ENCODE measurements at places on chromosomes 16 and 17. TPM values are rescaled to one million over a fixed set of nuclear protein-coding genes. Genes with fewer than 3 reads are reported as not detected.
A peak's percentile ranks its signal among the peaks of the same experiment; 100 is the strongest.

DNA sequence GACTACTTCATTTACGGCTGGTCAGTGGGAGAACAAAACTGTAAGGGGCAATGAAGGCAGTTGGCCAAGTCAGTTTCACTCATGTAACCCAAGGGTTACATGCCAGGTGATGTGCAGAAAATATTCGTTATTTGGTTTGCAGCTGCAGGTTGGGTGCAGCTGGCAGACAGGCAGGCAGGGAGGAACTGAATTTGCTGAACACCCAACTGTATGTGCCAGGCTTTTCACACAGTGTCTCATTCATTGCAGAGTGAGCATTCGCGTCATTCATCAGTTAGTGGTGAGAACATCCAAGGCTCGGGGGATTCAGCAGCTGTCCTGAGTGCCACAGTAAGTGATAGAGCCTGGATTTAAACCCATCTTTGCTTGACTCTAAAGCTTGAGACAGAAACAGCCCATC is 59.7 kb downstream of the ABCC6 start:
- no peaks in the 10 kb centered on the region for H3K36me3 ChIP-seq
- no peak overlapping the region for H3K27ac ChIP-seq
- H3K4me3 ChIP-seq, result no peak overlapping the region
- H3K27me3 ChIP-seq, result no peaks in the 10 kb centered on the region

DNA sequence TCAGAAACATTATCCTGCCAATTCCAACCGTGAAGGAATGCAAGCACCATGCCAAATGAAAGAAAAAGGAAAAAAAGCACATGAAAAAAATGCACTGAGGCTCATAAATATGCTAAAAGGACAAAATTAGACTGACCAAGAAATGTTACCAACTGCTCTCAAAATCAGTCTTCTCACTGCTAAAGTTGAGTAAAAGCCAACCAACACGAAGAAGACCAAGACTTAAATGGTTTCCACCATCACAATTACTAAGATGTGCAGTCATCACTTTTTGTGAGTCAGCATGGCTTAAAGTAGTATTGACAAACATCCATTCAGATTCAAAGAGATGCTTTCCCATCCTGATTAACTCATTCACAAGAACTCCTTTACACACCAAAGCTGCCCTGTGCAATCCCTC is 16.4 kb downstream of the CDYL2 start:
- no peak overlapping the region for H3K4me3 ChIP-seq
- no peaks in the 10 kb centered on the region for H3K4me1 ChIP-seq
- H3K27ac ChIP-seq, result no peak overlapping the region
- H3K27me3 ChIP-seq, result no peaks in the 10 kb centered on the region

- peak; percentile 55 for DNase-seq
- peak overlapping the region; percentile 49 for H3K4me3 ChIP-seq
- peak overlapping the region; percentile 77 for H3K27ac ChIP-seq
- H3K27me3 ChIP-seq, result no peaks in the 10 kb centered on the region
- peaks cover 7% of the 10 kb centered on the region for H3K36me3 ChIP-seq
Observed at GRCh38 chr16:1378804-1379303, 27.1 kb downstream of the GNPTG start.

DNA sequence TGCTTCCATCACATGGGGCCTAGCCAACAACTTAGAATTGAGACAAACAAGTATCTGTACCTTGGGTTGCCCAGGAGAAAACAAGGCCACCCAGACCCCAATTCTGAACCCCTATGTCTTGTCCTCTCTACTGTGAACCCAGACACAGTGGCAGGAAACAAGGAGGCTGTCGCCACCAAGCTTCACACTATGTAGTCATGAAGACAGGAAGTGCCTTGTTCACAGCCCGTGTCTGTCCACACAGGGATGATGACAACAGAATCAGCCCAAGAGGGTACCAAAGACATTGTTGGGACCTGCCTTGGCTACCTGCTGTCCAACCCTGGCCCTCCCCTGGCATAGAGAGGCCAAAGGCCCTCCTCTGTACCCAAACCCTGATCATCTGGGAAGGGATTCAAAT is 84.8 kb downstream of the CDYL2 start:
- no peak overlapping the region for H3K4me3 ChIP-seq
- H3K27me3 ChIP-seq, result no peaks in the 10 kb centered on the region
- no peaks in the 10 kb centered on the region for H3K36me3 ChIP-seq
- H3K4me1 ChIP-seq, result no peaks in the 10 kb centered on the region
- no peak overlapping the region for H3K27ac ChIP-seq

Gene CYGB
- 37.4 TPM for total RNA-seq

GRCh38 chr16:55189682-55190636 is 134.0 kb upstream of the IRX6 start:
- H3K27me3 ChIP-seq, result no peaks in the 10 kb centered on the region
- no peak overlapping the region for H3K4me3 ChIP-seq
- H3K4me1 ChIP-seq, result no peaks in the 10 kb centered on the region
- no peak overlapping the region for H3K27ac ChIP-seq

GRCh38 chr17:78751447-78752161 is 30.5 kb downstream of the CYTH1 start:
- H3K36me3 ChIP-seq, result no peaks in the 10 kb centered on the region
- DNase-seq, result no peak
- no peak overlapping the region for H3K27ac ChIP-seq
- no peaks in the 10 kb centered on the region for H3K4me1 ChIP-seq

DNA sequence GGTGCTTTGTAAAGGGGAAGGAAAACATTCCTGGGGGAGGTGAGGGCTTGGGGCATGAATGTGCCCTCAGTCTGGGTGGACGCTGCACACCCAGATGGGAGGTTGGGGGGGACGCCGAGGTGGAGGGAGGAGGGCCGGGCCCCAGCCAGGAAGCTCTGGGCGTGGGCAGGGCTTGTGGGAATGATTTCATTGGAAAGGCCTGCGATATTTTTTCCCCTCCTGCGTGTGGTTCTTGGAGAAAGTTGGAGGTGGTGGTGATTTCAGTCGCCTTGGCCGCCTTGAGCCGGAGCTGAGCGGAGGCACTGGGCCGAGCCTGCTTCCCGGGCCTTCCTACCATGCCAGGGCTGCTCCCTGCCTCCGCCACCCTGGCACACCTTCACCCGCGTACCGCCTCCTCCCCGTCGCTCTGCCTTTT is 26.4 kb upstream of the CLEC18A start:
- DNase-seq, result peak; percentile 85
- H3K4me3 ChIP-seq, result peak overlapping the region; percentile 14
- H3K27ac ChIP-seq, result peak overlapping the region; percentile 93
- H3K27me3 ChIP-seq, result no peaks in the 10 kb centered on the region

Gene SNAI3
- 0.96 TPM for total RNA-seq

- H3K4me3 ChIP-seq, result peak overlapping the region; percentile 67
- DNase-seq, result no peak
- H3K4me1 ChIP-seq, result peaks cover 10% of the 10 kb centered on the region
Observed at GRCh38 chr17:68197091-68197996, 50.5 kb upstream of the AMZ2 start.

DNA sequence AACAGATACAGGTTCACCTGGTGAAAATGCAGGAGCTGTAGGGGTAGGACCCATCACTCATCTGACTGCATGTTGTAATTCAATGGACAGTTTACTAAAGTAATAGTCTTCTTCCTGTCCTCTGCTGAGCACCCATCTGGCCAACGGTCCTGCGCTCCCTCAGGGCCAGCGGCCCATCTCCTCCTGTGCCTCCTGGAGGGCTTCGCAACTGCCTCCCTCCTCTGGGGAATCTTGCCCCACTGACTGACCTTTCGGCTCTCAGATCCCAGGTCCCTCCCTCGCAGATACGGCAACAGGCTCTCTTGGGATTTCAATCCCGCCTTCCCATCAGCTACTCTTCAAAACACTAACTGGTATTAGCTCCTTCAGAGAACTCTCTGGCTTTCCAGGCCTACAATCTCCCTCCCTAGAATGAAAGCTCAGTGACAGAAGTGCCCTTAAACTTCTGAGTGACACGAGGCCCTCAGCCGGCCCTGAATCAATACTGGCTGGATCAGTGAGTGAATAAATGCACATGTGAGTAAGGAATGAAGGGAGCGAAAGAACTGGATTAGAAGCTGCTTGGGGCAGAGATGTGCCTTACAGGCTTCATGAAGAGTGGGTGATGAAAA is 1.3 kb downstream of the PEMT start:
- peak overlapping the region; percentile 71 for H3K4me3 ChIP-seq
- DNase-seq, result no peak
- no peaks in the 10 kb centered on the region for H3K27me3 ChIP-seq
- peaks cover 11% of the 10 kb centered on the region for H3K4me1 ChIP-seq
- H3K36me3 ChIP-seq, result no peaks in the 10 kb centered on the region
